ENCODE measurements at places on chromosomes 6 and 20.

GRCh38 chr6:14354919-14355572 lies 237.5 kb downstream of the CD83 start:
- DNase-seq, result peak; percentile 62

GRCh38 chr20:58174708-58175280 lies 53.7 kb downstream of the ANKRD60 start:
- no peak for DNase-seq

DNA sequence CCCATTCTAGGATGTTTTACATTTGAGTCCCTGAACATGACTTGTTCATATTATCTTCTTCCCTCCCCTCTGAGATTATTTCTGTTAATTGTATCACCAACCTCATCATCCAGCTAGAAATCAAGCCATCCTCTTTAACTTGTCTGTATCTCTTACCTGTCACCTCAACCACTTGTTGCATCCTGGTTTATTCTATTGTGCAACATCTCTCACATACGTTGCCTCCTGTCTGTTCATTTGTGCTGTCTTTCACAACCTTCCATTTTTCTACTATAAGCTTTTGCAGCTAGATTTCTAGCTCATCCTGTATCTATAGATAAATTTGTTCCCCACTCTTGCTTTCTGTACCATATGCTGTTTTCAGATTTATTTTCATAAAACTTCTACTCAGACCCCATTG lies 183.7 kb downstream of the MCHR2 start:
- no peak for DNase-seq

GRCh38 chr6:45815466-45816125 lies 200.1 kb downstream of the CLIC5 start:
- DNase-seq, result no peak

DNA sequence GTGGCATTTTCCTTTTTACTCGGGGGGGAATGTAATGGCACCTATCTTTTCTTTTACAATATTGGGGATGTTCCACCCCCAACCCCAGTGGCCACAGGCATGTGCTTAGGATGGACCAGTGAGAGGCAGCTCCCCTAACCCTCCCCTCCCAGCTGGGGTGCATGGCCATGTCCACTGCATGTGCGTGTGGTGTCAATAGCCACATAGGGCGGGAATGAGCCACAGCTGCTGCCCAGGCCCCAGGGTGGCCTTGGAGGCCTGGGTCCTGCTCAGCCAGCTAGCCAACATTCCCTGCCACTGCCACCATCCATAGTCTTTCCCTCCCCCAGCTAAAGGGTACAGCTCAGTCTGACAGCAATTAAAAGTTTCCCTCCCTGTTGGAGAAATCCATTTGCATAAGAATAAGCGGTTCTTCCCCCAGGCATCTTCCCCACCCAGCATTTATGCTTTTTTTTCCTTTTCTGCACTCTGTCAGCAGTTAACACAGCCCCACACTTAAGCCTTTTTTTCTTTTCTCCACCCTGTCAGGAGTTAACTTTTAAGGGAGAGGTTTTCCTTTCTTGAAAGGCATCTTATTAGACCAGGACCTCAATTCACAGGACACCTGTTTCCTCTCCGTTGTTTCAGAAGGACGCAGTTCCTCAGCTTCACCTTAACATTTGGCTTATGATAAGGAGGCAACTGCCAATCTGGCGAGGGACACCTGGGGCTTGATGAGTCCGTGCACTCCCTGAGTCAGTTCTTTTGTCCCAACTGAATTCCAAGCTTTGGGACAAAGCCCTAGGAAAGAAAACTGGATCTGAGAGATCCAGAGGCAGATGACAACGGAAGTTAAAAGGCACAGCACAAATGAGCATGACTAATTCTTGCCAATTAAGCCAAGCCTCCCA lies 121.4 kb downstream of the TPBG start:
- DNase-seq, result no peak

- DNase-seq, result no peak
Measured at GRCh38 chr6:66159937-66160336, 452.9 kb upstream of the EYS start.

DNA sequence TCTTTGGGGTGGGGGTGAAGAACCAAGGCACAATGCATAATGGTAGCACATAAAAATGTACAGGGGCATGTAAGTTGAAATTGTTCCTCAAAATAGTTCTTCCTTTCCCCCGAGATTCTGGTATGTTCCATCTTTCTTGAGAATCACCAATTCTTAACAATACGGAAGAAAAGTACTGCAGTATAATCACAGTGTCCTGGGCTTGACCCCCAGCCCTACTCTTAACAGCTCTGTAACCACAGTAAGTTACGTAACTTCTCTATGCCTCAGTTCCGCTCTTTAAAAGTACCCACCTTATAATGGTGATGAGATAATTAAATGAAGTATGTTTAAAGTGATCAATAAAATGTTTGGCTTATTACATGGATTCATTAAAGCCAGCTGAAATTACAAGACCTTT lies 104.5 kb downstream of the SMLR1 start:
- no peak for DNase-seq

DNA sequence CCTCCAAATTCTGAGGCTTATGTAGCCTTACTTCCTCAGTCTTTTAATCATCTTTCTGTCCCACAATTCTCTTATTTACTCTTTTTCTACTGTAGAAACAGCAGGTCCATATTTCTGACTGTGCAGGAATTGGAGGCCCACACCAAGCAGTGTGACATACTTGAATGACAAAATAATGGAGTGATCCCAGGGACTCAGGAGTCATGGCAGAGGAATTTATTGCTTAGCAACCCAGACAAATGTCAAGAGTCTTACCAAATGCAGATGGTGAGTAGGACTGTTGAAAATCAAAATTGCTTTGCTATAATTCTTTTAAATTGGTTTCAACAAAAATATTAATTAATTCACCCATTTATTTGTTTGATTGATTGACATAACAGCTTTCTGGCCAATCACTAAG lies 59.9 kb downstream of the HTR1B start:
- DNase-seq, result no peak

DNA sequence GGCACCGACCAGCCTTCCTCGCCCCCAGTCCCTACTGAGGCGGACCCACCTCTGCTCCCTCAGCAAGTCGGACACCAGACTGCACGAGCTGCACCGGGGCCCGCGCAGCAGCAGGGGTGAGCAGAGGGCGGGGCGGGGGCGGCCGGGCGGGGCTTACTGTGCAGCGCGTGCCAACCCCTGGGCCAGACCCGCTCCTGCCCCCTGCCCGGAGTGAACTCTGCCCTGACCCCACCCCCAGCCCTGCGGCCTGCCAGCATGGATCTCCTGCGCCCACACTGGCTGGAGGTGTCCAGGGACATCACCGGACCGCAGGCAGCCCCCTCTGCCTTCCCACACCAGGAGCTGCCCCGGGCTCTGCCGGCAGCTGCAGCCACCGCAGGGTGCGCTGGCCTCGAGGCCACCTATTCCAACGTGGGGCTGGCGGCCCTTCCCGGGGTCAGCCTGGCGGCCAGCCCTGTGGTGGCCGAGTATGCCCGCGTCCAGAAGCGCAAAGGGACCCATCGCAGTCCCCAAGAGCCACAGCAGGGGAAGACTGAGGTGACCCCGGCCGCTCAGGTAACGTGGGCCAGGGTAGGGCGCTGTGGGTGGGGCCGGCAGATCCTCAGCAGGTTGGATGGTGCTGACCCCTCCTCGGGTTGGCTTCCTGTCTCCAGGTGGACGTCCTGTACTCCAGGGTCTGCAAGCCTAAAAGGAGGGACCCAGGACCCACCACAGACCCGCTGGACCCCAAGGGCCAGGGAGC lies 1.5 kb upstream of the SLC2A4RG start:
- DNase-seq, result peak; percentile 45
